ENCODE measurements at places on chromosomes 2 and 18.

GRCh38 chr2:7952046-7952745, 729.7 kb upstream of the ID2 start:
- no peak overlapping the region for H3K27ac ChIP-seq
- no peaks in the 10 kb centered on the region for H3K36me3 ChIP-seq
- no peaks in the 10 kb centered on the region for H3K4me1 ChIP-seq
- no peak for DNase-seq
- peaks cover 12% of the 10 kb centered on the region for H3K27me3 ChIP-seq
- H3K4me3 ChIP-seq = no peak overlapping the region

DNA sequence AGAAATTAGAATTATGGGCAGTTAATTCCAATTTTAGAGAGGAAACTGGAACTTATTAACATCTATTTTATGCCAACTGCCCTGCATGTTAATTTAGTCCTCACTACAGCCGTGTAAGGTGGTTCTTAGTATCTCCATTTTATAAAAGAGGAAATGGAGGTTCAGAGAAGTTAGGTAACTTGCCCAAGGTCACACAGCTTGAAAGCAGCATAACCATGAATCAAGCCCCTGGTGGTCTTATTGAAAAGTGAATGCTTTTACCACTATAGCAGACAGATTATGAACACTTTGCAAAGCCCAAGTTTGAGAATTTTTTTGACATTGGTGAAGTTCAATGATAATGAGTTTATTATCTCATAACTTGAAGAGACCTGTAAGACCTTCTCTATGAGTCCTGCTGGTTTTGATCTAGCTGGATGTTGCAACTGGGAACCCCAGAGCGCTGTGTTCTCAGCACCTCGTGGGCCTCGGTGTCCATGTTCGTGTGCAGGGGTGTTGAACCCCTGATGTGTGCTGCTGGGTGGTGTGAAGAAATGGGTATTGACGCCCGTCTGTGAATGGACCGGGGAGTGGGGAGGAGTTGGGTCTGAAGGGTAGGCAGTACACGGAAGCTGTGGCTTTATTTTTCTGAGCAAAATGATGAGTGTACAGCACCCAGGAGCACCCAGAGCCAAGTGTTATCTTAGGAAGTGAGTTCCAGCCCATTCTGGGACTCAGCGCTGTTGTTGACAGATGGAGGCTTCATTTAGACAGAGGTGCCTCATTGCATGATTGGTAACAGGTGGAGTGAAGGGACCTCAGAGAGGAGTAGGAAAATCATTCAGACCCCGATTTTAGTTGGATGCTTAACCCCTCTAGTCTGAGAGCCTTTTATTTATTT, 9.7 kb downstream of the GREB1 start:
- H3K27me3 ChIP-seq = peaks cover 47% of the 10 kb centered on the region
- H3K27ac ChIP-seq = no peak overlapping the region
- no peak for DNase-seq

- H3K36me3 ChIP-seq = peaks cover 5% of the 10 kb centered on the region
- H3K27me3 ChIP-seq = peaks cover 36% of the 10 kb centered on the region
- H3K4me1 ChIP-seq = no peaks in the 10 kb centered on the region
- no peak overlapping the region for H3K27ac ChIP-seq
- H3K4me3 ChIP-seq = no peak overlapping the region
- DNase-seq = no peak
Measured at GRCh38 chr2:223692191-223692947, 90.2 kb upstream of the SCG2 start.

DNA sequence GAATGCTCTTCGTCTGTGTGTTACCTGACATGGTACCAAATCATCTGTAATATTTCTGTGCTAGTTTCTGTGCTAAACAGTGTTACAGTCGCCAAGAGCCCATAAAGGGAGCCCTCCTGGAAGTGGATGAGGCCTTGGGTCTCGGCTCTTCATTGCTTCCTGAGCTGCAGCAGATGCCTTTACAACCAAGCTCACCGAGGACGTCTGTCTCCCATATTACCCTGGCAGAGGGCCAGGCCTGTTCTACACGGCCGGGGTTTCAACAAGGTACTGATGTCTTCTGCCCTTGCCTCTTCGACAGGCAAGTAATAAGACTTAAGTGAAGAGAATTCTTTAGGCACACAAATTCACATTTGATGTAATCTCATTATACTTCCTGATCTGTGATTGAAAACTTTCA, 16.8 kb downstream of the RPL31 start:
- no peaks in the 10 kb centered on the region for H3K36me3 ChIP-seq
- no peaks in the 10 kb centered on the region for H3K27me3 ChIP-seq
- H3K4me3 ChIP-seq = no peak overlapping the region
- H3K4me1 ChIP-seq = peaks cover 3% of the 10 kb centered on the region

GRCh38 chr2:62194558-62195420, 1.1 kb upstream of the B3GNT2 start:
- H3K27ac ChIP-seq = peak overlapping the region; percentile 39
- H3K4me1 ChIP-seq = peaks cover 25% of the 10 kb centered on the region
- H3K36me3 ChIP-seq = no peaks in the 10 kb centered on the region
- H3K4me3 ChIP-seq = peak overlapping the region; percentile 92
- no peaks in the 10 kb centered on the region for H3K27me3 ChIP-seq
- DNase-seq = no peak

DNA sequence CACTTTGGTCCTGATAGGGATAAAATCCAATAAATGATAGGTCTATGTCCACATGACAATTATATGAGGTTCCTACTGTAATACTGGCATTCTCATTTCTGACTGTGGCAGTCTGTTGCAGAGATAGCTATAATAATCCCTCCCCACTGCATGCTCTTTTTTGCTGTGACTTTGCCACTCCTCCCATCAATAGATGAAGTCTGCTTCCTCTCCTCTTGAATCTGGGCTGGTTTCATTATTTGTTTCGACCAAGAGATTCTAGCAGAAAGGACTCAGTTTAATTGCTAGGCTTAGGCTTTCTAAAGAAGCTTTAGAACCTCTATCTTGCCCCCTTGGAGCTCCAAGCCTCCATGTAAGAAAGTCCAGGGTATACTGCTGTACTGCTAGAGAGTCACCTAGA, 23.3 kb upstream of the CREB1 start:
- H3K4me3 ChIP-seq = peak overlapping the region; percentile 80
- H3K4me1 ChIP-seq = peaks cover 27% of the 10 kb centered on the region
- no peak for DNase-seq
- peaks cover 5% of the 10 kb centered on the region for H3K27me3 ChIP-seq
- peak overlapping the region; percentile 76 for H3K27ac ChIP-seq

GRCh38 chr2:138956116-138956515, 175.9 kb upstream of the NXPH2 start:
- H3K36me3 ChIP-seq = no peaks in the 10 kb centered on the region
- DNase-seq = no peak
- H3K4me1 ChIP-seq = no peaks in the 10 kb centered on the region
- H3K27me3 ChIP-seq = no peaks in the 10 kb centered on the region
- no peak overlapping the region for H3K4me3 ChIP-seq

GRCh38 chr18:5309888-5310470, 14.5 kb upstream of the ZBTB14 start:
- no peak for DNase-seq
- H3K27me3 ChIP-seq = no peaks in the 10 kb centered on the region
- peak overlapping the region; percentile 80 for H3K4me3 ChIP-seq
- peaks cover 2% of the 10 kb centered on the region for H3K36me3 ChIP-seq
- H3K4me1 ChIP-seq = peaks cover 21% of the 10 kb centered on the region
- H3K27ac ChIP-seq = peak overlapping the region; percentile 82

DNA sequence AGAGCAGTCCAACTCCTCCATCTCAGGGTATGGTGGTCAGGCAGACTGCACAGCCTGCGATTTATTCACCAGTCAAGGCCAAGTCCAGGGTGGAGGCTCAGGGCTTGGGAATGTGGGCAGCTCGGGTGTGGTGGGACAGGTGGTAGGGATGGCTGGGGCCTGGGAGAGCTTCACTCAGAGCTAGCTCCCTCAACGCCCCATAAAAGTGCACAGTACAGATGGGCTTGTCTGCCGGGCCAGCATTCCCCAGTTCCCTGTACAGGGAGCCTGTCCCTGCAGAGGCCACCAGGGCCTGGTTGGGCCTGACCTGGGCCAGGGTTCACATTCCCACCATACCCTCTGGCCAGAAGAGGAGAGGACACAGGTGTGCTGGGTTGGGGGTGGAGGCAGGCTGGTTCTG, 49.2 kb upstream of the OTOS start:
- H3K27ac ChIP-seq = no peak overlapping the region
- H3K27me3 ChIP-seq = peaks cover 65% of the 10 kb centered on the region
- DNase-seq = no peak
- peaks cover 2% of the 10 kb centered on the region for H3K36me3 ChIP-seq
- H3K4me3 ChIP-seq = no peak overlapping the region

- no peak for DNase-seq
- H3K36me3 ChIP-seq = no peaks in the 10 kb centered on the region
- H3K27ac ChIP-seq = no peak overlapping the region
Measured at GRCh38 chr2:227404585-227405271, 17.0 kb upstream of the SCYGR1 start.

DNA sequence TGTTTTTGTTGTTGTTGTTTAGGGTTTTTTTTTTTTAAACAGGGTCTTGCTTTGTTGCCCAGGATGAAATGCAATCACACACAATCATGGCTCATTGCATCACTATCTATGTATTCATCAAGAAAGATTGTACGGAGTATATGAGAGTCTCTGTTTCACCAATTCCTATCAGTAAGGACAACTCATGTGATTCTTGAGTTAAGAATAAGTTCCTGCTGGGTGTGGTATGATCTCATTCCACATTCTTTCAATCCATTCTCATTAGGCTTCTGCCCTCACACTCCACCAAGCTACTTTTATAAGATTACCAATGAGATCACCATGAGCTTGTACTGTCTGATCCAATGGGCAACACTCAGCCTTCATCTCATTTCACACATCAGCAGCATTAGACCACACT, 9.1 kb upstream of the AP1S3 start:
- peaks cover 8% of the 10 kb centered on the region for H3K36me3 ChIP-seq
- H3K4me1 ChIP-seq = peaks cover 13% of the 10 kb centered on the region
- H3K27me3 ChIP-seq = no peaks in the 10 kb centered on the region
- no peak overlapping the region for H3K4me3 ChIP-seq

DNA sequence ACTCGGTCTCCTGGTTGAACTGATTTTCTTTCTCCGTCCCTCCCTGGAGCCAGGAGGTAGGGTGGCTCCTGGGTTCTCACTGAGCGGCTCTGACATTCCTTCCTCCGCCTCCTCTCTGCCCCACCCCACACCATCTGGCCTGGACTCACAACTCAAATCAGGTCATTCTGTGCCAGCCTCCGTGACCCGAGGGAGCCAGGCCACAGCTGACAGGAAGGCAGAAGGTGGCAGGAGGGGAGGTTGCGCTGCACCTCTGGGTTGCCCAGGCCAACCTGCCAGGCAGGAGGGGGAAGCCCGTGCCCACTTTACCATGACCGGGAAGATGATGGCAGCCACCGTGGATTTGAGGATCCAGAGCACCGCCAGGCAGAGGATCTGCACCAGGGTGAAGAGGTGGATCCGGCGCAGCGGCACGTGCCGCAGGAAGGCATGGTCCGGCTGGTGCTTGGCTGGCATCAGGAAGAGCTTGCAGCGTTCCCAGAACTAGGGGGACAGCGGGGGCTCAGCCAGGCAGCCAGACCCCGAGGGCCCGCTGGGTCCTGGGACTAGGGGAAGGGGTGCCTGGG, 28.3 kb downstream of the MTHFD2 start:
- peaks cover 2% of the 10 kb centered on the region for H3K4me1 ChIP-seq
- H3K27me3 ChIP-seq = no peaks in the 10 kb centered on the region
- H3K27ac ChIP-seq = peak overlapping the region; percentile 76
- no peak overlapping the region for H3K4me3 ChIP-seq

GRCh38 chr2:222978850-222979249, 73.1 kb upstream of the KCNE4 start:
- no peak for DNase-seq
- H3K36me3 ChIP-seq = no peaks in the 10 kb centered on the region
- no peak overlapping the region for H3K27ac ChIP-seq
- H3K4me1 ChIP-seq = peaks cover 3% of the 10 kb centered on the region
- H3K4me3 ChIP-seq = no peak overlapping the region

GRCh38 chr2:38409156-38410102, 32.4 kb upstream of the ATL2 start:
- no peaks in the 10 kb centered on the region for H3K4me1 ChIP-seq
- no peaks in the 10 kb centered on the region for H3K36me3 ChIP-seq
- no peak overlapping the region for H3K4me3 ChIP-seq
- no peak overlapping the region for H3K27ac ChIP-seq

Data from T-helper 17 cell (primary cell).